ENCODE measurements at places on chromosomes 6 and 20.

DNA sequence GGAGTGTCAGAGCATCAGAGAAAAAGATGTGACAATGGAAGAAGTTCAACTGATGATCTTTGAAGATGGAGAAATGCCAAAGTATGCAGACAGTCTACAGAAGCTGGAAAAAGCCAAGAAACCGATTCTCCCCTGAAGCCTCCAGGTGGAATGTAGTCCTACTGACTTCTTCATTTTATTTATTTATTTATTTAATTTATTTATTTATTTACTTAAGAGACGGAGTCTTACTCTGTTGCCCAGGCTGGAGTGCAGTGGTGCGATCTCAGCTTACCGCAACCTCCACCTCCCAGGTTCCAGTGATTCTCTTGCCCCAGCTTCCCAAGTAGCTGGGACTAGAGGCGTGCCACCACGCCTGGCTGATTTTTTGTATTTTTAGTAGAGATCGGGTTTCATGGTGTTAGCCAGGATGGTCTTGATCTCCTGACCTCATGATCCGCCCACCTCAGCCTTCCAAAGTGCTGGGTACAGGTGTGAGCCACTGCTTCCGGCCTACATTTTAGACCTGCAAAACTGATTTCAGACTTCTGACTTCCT lies 2.2 kb upstream of the RPF2 start:
- DNase-seq: no peak

GRCh38 chr6:152508477-152508876 lies 128.7 kb downstream of the SYNE1 start:
- no peak for DNase-seq

- no peak for DNase-seq
Measured at GRCh38 chr6:90072935-90073464, 178.7 kb downstream of the GJA10 start.

DNA sequence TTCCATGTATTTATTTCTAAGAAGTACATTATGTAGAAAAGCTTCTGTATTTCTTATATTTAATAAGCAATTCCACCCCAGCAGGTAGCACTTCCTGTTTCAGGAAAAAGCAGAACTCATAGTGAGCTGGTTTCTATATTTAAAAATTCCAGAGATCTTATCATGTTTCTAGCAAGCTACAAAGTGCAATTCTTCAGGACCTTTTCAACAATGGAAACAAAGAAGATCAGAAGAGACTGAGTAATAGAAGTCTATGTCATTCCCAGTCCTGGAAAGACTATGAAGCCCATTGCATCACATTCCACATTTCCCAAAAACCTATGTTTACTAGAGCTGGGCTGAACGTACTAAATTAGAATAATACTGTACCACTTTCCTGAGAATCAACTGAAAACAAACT lies 302.6 kb upstream of the NRSN1 start:
- DNase-seq: no peak

DNA sequence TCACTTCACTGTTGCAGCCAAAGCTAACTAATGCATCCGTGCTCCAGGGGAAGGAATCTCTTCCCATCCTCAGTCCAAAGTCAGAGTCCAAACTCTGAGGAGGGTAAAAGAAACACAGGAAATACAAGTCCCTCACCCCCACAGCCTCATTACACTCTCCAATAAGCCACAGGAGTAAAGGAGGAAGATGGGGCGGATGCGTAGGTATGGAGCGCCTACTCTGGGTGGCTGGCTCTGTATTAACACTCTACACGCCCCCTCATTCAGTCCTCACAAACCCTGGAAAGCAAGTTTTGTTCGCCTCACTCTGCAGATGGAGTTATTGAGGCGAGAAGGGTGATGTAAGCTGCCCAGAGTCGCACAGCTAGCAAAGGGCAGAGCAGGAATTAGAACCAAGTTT lies 242.9 kb downstream of the NRN1 start:
- DNase-seq: no peak

Measured in hematopoietic multipotent progenitor cell treated with erythropoietin and hydrocortisone succinate and interleukin-3 and kit ligand, for 6 days (in vitro differentiated cells).